ENCODE measurements at places on chromosomes 3 and 15.

GRCh38 chr3:156632601-156633000, 41.8 kb upstream of the TIPARP start:
- no peak for DNase-seq

- no peak for DNase-seq
These were observed 20.7 kb downstream of the DUOX1 start for GRCh38 chr15:45150481-45150880.

DNA sequence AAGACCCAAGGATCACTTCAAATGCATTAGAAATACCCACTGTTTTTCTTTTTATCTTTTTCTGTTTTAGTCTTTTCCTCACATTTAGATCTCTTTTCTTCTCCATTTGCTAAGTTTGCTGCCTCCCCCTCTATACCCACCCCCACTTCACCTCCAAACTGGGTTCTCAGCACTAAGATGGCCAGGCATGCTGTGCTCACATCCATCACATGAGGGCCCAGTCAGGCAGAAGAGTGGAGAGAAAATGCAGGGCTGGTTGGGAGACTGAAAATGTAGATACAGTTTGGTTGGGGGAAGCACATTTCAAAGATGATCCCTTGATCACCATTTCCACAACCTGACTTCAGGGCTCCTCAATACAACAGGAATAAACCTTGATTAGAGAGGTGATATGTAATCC, 8.7 kb downstream of the GAP43 start:
- DNase-seq = no peak

DNA sequence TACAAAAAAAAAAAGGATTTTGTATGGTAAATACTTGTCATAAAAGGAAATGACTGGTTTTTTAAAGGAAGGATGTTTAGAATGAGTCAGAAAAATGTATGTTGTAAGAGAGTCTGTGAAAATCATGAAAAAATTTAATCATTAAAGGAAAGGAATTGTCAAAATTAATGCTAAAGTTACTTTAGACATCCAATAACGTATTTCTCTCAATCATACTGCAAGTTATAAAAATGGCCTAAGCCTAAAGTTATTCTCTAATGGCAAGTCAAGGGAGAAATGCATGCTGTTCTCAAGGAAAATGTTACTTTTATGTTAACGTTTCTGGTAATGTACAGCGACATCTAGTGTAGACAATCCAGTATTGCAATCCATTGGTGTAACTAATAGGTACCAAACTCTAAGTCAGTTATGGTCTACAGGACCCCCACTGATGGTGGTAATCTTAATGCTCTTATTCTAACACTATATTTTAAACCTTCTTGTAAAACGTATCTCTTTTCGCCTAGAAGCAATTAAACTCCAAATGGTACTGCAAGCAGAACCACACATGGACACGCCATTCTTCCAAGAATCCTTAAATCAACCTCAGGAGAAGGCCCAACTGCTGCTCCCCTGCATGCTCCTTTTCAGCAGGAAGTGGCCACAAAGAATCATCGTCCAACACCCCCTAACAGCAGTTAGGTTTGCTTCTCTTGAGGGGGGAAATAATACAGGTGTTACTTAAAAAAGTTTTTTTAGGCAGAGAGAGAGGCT, 35.2 kb downstream of the NCEH1 start:
- DNase-seq = no peak
